ENCODE measurements at places on chromosomes 1 and 21. TPM values are rescaled to one million over a fixed set of nuclear protein-coding genes. Genes with fewer than 3 reads are reported as not detected.

TSSK3 gene
- 0.86 TPM for total RNA-seq

AMY1A gene
- not detected for total RNA-seq

KPRP gene
- not detected for total RNA-seq

FCGR3A gene
- not detected for total RNA-seq

DMBX1 gene
- total RNA-seq: not detected

IGSF9 gene
- not detected for total RNA-seq

CFAP74 gene
- not detected for total RNA-seq

TRIM46 gene
- 3.5 TPM for total RNA-seq

TP73 gene
- total RNA-seq: not detected

MYOM3 gene
- total RNA-seq: not detected

FMO5 gene
- 1.9 TPM for total RNA-seq

Data from bronchial smooth muscle cell (primary cell).